Skin of body (tissue), 3 donors: ENCODE measurements at places on chromosomes 11 and 22. TPM values are rescaled to one million over a fixed set of nuclear protein-coding genes. Genes with fewer than 3 reads are reported as not detected.

- DNase-seq: no peak
Observed at GRCh38 chr11:128422576-128423370, 164.6 kb downstream of the ETS1 start.

DNA sequence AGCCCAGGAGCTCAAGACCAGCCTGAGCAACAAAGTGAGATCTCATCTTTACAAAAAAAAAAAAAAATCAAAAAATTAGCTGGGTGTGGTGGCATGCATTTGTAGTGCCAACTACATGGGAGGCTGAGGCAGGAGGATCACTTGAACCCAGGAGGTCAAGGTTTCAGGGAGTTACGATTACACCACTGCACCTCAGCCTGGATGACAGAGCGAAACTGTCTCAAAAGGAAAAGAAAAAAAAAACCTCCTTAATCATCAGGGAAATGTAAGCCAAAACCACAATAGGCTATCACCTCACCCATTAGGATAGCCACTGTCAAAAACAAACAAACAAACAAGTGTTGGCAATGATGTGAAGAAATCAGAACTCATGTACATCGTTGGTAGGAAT lies 13.4 kb downstream of the DGCR2 start:
- no peak for DNase-seq

The LRRC32 gene
- 17.5 TPM for total RNA-seq

The TMEM151A gene
- not detected for total RNA-seq

DNA sequence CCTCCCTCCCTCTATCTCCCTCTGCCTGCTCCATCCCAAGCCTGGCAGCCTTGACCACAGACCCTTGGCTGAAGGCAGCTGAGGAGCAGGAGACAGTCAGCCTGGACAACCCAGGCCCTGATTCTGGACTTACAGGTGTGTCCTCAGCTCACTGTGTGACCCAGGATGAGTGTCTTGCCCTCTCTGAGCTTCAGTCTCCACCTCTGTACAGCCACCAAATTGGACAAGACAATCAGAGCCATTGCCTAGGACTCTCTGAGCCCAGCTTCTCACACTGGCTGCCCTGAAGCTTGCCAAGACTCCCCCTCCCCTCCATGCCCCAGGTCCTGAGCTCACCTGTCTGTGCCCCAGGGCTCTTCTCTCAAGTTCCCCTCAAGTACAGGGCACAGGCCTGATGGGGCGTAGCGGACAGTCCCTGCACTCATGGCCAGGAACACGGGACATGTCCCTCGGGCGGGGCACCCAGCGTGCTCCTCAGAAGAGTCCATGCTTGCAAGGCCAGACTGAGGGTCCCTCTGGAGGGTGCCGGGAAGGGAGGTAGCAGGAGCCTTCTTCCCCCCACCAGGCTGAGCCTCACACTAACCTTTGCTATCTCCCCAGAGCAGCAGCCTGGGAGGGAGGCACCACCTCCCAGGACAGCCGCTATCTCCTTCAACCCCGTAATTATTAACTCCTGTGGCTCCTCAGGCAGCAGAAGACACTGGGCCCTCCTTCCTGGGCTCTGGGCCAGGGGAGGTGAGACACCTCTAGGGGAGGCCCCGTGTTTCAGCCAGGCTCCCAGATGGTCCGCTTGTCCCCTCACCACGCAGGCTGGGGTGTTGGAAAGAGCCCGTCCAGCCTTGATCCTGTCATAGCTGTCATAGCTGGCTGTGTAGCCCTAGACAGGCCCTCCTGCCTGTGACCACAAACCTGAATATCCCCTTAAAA lies 2.6 kb upstream of the RAB3IL1 start:
- DNase-seq: no peak

DNA sequence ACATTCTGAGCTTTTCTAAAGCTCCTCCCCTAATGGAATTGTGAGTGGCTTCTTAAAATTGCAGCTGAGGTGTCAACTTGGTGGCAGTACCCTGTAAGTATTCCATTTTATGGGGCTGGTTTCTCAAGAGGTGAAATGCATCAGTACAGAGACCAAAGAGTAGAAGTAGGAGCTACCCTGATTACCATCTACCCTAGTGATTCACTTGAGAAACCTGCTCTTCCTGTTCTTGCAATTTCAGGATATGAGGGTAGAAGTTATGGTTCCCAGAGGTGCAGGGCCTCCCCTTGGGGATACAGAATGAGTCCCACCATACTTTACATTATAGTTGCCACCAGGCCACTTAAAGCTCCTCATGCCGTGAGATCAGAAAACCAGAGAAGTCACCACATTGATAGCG lies 944.6 kb downstream of the OPCML start:
- no peak for DNase-seq

The TCN1 gene
- 12.0 TPM for total RNA-seq

The JHY gene
- 5.6 TPM for total RNA-seq

- no peak for DNase-seq
Observed at GRCh38 chr11:792535-792821, 2.6 kb upstream of the CEND1 start.

DNA sequence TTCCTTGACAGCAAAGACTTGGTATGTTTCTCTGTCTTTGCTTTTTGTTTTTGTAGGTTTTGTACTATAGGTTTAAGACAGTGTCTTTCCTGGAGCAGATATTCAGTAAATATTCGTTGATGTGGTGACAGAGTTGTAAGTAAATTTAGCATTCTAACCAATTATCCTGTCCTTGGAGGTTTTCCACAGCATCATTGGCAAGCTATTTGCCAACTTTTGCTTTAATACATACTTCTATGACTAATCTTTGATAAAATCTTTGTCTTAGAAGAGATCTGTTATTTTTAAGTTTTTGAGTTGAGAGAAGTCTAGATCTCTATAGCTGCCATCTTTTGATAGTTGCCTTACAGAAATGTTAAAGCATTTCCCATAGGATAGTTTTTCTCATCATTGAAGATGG lies 3.8 kb downstream of the USP47 start:
- no peak for DNase-seq

DNA sequence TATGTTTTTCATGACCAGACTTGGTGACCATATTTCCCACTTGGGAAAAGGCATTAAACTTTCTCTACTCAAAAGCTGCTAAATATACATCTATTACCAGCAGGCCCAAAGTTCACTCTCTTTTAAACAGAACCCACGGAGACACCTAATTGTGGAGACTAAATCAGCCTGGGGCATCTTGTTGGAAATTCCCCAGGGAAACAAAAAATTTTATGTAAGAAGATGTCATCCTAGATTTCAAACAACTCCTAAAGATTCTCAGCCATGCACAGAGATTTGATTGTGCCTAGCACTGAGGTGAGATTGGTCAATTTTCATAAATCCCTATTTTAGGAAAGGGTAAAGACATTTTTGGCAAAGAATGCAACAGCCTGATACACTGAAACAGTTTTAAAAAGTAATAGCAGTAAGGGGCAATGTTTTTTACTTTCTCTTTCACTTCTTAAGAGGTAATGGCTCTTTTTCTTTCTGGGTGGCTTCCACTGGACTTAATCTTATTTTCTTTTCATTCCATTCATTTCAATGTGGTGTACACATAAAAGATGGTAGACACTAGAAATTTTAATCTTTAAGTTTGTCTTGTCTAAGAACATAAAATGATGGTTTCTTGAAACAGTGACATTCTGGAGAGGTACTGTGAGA lies 9.6 kb downstream of the OR52N2 start:
- DNase-seq: no peak

DNA sequence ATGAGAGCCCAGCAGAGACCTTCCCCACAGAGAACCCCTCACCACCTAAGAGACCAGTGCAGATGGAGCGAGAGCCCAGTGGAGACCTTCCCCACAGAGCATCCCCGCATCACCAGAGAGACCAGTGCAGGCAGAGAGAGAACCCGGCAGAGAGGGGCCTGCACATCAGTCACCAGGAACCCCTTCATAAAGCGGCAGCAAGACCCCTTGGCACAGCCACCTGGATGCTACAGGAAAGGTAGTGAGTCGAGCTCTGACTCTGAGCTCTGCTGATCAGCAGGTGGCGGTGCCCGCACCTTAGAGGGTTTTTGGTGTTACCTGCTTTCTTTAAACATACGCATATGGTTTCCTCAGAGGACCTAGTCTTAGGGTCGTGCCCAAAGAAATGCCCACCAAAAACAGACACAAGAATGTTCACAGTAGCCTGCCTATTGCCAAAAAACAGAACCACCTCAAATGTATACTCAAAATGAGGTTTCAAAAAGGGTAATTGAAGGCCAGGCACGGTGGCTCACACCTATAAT lies 678.7 kb downstream of the BRD1 start:
- no peak for DNase-seq

DNA sequence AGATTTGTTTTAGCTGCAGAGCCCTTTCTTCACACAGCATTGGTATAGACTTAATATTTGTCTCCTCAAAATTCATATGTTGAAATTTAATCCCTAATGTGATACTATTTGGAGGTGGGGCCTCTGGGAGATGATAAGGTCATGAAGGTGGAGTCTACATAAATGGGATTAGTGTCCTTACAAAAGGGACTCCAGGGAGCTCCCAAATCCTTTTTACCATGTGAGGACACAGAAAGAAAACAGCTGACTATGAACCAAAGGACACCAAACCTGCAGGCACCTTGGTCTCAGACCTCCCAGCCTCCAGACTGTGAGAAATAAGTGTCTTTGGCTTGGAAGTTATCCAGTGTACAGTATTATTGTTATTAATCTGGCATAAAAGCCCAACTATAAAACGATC lies 10.2 kb downstream of the SLC35F2 start:
- no peak for DNase-seq

The MYOD1 gene
- total RNA-seq: 2.3 TPM

DNA sequence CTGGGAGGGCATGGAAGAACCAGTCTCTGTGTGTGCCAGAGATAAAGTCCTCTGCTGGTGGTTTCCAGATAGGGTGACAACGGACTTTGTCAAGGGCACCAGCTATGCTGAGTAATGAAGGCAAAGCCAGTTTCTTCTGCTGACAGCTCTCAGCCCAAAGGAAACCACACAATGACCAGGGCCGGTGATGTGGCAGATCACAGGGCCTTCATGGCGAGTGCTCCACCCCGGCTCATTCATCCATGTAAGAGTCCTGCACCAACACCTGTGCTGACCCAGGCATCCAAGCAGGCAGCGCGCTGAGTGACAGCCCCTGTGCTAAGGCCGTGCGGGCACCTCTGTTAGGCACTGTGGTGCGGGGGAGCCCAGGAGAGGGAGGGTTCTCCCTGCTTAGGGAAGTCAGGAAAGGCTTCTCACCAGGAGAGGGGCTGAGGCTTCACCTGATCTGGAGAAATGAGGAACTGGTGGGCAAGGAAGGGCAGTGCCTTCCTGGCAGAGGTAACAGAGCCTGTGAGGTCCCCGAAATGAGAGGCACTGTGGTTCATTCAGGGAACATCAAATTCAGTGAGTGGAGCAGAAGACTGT lies 33.8 kb downstream of the TP53I11 start:
- DNase-seq: no peak

DNA sequence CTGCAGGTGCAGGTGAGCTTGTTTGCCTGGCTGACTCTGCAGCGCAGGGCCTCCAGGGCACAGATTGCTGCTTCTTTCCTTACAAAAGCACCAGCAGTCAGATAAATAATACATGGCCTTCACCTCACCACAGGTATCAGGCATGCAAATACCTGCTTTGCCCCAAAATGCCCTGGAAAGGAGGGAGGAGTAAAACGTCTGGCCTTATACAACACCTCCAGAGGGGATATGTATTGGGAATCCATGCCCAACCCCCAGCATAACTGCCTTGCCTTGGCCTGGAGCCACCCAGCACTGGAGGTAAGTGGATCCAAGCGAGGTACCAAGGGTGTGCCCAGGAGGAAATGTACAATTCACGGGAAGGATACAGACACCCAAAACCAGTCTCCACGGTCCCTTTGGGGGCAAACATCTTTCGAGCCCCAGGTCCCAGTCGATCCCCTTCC lies 860 bp downstream of the TMEM184B start:
- no peak for DNase-seq

The MUC2 gene
- under 0.01 TPM for total RNA-seq

The CD3E gene
- total RNA-seq: 0.30 TPM

The LRRC74B gene
- total RNA-seq: 0.20 TPM

DNA sequence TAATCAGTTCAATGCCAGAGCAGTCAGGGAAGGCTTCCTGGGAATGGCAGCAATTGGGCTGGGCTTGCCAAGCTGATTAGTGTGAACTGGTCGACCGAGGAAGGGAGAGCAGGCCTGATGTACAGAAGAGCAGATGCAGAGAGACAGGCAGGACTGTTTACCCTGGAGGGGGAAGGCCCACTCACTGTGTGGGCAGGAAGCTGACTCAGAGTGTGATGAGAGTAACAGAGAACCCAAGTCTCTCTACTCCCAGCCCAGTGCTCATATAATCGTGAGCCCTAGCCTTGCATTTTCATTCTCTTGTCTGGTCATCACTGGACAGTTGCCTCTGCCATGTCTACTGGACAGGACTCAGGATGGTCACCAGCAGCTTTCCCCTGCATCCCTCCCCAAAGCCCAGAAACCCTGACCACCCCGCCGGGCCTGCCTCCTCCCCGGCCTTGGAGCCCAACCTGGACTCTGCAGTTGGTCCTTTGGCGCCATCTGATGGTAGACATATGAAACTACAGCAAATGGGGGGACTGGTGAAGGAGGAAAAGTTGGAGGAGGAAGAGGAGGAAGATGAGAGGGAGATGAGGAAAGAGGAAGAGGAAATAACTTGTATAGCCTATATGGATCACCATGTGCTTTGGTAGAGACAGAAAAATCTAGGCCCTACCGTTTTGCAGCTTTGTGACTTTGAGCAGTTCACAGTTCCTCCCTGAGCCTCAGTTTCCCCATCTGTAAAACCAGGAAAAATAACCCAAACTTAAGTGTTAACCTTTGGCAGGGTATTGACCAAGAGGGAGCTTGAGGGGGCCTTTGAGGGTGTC lies 43.4 kb upstream of the PRDM11 start:
- peak; percentile 49 for DNase-seq

DNA sequence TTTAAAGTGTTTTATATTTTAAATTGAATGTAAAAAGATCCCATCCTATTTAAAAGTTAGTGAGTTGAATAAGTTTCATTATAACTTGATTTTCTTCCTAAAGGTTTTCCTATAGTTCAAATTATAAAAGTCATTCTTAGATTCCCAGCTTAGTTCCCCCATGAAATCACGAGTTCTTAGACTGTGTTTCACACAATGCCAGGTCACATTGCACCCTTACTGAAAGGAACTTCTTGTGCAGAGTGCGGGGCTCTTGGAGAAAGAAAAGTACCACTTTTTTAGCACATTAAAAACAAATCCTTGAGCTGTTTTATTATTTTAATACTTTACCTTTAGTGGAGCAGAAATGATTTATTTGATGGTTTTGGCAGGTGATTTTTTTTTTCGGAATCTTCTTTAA lies 15.6 kb downstream of the GRAP2 start:
- no peak for DNase-seq

- no peak for DNase-seq
Observed at GRCh38 chr11:14768526-14769188, 123.4 kb downstream of the CYP2R1 start.

- DNase-seq: no peak
Observed at GRCh38 chr11:6988506-6988905, 31.6 kb downstream of the ZNF214 start.

- DNase-seq: no peak
Observed at GRCh38 chr11:63599211-63600122, 14.8 kb downstream of the PLAAT3 start.

The GTSE1 gene
- total RNA-seq: 3.6 TPM

The OR8A1 gene
- not detected for total RNA-seq

The MS4A3 gene
- total RNA-seq: 18.1 TPM

GRCh38 chr11:30317030-30317429 lies 5.9 kb upstream of the ARL14EP start:
- no peak for DNase-seq
